ENCODE measurements at places on chromosomes 6 and 20.

DNA sequence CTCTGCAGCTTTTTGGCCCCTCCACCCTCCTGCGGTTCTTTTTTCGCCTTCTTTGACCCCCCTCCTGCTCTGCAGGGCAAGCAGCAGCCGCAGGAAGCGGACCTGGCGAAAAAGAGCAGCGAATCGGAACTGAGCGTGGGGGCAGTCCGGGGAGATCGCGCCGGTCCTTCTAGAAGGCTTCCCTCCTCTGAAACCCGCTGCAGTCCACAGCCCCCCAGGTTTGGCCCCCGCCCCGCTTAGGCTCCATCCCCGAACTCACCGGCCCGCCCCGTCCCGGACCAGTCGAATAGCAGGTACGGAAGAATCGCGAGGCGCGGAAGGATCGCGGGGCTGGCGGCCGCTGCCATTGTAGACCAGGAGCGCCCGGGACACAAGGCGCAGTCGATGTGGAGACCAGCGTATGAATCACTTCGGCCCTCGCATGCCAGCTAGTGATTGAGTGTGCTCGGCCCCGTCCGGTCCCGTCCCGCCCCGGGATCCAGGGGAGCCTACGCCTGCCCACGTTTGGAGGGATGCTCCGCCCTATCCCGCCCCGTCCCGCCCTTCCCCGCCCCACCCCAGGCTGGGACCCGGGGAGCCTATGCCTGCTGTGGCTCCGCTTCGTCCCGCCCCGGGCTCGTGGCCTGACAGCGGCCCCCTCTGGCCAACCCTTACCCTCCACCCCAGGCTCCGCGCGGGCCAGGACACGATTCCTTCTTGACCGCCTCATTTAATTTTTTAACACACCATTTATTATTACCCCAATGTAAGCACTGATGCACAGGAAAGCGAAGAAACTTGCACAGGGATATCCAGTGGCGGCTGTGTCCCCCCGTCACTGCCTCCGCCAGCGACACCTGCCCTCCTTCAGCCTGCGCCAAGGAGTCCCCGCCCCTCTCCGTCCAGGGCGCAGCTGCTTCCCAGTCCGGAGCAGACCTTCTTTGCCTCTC is at the start of gene ULBP3:
Gene ULBP3, minus strand, starts transcription at position 402 of the 929 bp plus-strand sequence. Its CDS starts 55 bp downstream, at position 347.
- peak; percentile 97 for DNase-seq

GRCh38 chr20:5612581-5613301 is 137.5 kb upstream of the SHLD1 start:
- peak; percentile 55 for DNase-seq

DNA sequence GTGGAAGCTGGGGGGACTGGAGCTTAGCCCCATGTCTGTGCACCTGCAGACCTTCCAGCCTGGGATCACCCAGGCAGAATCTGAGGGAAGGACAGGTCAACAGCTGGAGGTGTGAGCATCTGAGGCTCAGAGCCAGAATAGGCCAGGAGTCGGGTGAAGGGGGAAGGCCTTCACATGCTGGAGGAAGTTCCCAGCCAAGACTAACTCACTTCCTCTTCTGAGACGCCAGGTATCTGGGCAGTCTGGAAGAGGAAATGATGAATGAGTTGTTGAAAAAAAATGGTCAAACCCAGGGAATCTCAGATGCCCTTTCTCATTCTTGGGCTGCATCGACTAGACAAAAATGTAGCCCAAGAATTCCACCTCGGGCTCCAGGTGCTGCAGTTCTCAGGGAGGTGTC is 73.6 kb upstream of the TIAM2 start:
- peak; percentile 23 for DNase-seq

- DNase-seq, result peak; percentile 72
These were observed 41.3 kb downstream of the PCNA start for GRCh38 chr20:5078399-5078958.

DNA sequence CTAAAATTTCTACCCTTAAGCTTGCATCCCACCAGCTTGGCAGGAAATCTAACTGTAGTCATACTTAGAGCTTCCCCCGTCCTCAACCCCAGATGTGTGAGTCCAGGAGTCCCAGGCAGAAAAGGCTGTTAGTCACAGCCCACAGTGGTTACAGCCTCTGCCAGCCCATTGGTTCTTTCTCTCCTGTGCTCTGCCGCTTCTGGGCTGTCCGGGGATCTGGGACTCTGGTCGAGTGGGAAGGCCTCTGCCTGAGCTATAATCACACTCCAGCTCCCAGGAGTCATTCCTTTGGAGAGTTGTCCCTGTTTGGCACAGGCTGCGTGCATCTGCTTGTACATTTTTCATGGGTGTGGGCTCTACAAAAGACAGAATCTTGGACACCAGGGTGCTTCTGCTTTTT is 45.6 kb upstream of the FYN start:
- no peak for DNase-seq

GRCh38 chr20:41133709-41134361 is 3.5 kb upstream of the PLCG1 start:
- DNase-seq, result no peak

DNA sequence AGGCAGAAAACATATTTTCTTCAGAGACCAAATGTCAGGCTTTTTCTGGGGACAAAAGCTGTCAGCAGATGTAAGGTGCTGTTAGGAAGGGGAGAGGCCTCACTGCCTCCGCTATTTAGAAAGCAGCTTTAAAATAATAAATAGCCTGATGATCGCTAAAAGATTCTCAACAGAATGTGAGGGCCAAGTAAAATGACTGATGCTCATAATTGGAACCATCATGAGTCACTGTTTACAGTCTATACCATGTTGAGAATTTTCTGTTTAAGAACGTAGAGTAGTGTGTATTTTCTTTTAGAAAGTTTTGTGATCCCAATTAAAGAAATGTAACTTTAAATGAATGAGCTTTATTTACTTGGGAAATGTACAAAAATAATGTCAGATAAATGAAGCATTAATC is 220.0 kb downstream of the CLIC5 start:
- no peak for DNase-seq

GRCh38 chr20:49775229-49775693 is 37.4 kb upstream of the SLC9A8 start:
- DNase-seq, result peak; percentile 98

- no peak for DNase-seq
These were observed 2.3 kb downstream of the SAMD10 start for GRCh38 chr20:63976980-63977738.

Data from endothelial cell of umbilical vein (primary cell).